ENCODE measurements at places on chromosomes 7 and 10.

DNA sequence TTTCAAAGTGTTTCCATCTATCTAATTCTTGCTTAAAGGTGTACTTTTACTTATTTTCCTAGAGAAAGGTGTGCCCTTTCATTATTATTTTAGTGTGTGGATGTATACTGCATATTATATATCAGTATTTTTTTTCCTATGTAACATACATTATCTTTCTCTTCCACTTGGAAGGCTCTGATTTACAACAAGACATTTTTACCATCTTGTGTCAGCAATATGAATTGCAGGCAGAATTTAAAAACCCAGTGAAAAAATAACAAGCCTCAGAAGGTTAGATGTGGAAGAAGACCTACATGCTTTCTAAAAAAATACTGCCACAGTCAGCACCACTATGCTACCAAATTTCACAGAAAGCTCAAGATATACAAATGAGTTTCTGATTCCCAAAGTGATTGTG, 327.7 kb upstream of the STEAP1 start:
- DNase-seq: no peak

- no peak for DNase-seq
Observed at GRCh38 chr10:100081075-100082001, at the start of gene CPN1. Gene CPN1, minus strand, starts transcription at chr10:100081869. Its CDS starts 244 bp downstream, at chr10:100081625.

GRCh38 chr10:96768136-96768535, 47.8 kb upstream of the PIK3AP1 start:
- DNase-seq: no peak

DNA sequence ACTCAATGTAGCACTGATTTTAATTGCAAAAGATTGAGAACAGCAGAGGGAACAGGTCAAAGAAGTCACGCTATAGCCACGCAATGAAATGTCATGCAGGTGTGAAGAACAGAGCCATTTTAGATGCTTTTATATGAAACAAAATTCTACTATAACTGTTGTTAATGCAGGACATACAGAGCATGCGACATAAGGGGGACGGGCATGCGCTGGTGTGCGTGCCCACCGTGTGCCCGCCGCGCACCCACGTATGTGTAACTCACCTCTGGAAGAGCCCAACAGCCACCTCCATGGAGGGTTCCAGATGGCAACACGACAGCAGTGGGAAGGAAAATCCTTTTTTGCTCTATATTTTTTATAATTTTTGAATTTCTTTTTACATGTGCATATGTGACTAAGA, 410.0 kb upstream of the RNF32 start:
- no peak for DNase-seq

DNA sequence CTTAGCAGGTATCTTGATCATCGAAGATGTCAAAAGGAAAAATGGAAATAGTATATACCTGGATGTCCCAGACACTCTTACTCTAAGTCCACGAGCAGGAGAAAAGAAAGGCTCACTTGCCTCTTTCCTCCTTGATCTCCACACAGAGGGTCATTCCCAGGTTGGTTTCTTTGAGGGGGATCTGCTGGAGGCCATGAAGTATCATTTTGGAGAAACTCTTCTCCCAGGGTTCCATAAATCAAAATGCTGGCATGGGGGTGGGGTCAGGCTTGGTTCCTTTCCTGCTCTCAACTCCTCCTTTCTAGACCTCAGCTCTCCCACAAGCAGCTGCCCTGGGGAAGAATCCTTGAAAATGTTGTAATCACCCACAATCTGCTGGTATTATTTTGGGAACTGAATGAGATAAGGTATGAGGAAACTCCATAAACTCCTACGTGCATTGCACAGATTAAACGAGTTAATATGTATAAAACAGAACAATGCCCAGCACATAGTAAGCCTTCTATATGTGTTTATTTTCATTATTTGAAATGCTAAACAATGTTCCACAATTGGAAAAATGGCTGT, 54.4 kb downstream of the PRKCQ start:
- DNase-seq: no peak

- DNase-seq: no peak
Observed at GRCh38 chr10:3231951-3232730, 59.6 kb upstream of the PITRM1 start.

- DNase-seq: no peak
Observed at GRCh38 chr10:75065076-75065475, 46.4 kb upstream of the SAMD8 start.

GRCh38 chr10:75788394-75789205, 357.2 kb downstream of the LRMDA start:
- DNase-seq: no peak

- no peak for DNase-seq
Observed at GRCh38 chr10:69758310-69758728, 43.4 kb upstream of the COL13A1 start.

DNA sequence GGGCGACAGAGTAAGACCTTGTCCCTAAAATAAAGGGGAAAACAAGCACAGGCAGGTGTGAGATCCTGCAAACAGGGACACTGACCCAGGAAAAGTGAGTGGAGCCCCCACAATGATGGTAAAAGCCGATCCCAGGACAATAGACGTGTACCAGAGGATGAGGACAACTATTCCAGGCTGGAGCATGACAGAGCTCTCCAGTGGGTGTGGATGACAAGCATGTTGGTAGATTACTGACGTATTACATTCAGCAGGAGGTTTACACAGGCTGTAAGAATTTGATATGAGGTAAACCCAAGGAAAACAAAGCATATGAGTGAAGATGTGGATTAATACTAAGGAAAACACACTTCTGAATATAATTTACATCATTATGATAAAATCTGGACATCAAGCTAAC, 27.8 kb upstream of the SMURF1 start:
- DNase-seq: no peak
